Left colon (tissue), 2 donors: ENCODE measurements at places on chromosomes 6 and 20. TPM values are rescaled to one million over a fixed set of nuclear protein-coding genes. Genes with fewer than 3 reads are reported as not detected.

- DNase-seq: no peak
Observed at GRCh38 chr6:17165383-17165782, 63.5 kb downstream of the STMND1 start.

WFDC12 gene
- not detected for total RNA-seq

DNA sequence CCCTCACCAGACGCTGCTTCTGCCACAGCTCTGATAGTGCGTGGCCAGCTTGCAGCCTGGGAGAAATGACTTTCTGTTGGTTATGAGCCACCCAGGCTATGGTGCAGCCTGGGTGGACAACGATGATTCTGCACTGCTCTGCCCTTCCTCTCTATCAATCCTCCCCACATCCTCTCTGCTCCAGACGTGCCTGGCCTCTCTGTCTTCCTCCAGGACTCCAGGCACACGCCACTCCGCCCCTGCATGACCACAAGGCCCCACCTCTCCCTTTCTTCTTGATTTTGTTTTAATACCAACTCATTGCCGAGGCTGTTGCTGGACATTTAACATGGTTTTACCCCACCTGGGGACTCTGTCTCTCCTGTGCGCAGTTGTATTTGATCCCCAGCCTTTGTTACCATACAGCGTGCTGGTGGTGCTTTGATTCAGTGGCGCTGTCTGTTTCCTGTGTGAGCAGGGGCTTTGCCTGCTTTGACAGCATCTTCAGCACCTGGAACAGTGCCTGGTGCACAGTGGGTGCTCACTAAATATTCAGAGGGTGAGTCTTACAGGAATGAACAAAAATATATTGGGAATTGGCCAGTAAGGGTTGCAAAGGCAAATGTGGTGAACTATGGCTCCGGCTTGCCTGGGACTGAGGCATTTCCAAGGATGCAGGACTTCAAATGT lies 280.9 kb downstream of the CDH26 start:
- no peak for DNase-seq

DNA sequence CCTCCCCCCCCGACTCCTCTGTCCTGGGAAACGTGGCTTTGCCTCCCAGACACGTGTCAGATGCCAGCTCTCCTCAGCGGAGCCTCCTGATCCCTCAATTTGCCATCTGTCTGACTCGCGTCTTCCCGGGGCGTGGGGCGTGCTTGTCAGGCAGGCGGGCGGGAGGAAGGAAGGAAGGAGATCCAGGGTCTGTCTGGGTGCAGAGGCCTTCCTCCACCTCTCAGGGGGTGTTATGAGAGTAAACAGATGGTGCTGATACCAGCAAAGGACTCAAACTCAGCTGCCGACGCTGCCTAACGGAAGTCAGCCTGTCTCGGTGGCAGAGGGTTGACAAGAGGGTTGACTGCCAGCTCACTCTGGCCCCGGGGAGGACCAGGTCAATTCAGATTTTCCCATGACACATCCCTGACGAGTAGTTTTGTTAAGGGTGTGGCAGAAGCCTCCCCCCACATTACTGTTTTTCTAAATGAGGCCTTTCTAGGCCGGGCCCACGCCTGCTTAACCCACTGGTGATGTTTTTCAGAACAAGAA lies 17.0 kb downstream of the UQCC2 start:
- DNase-seq: peak; percentile 19

DNA sequence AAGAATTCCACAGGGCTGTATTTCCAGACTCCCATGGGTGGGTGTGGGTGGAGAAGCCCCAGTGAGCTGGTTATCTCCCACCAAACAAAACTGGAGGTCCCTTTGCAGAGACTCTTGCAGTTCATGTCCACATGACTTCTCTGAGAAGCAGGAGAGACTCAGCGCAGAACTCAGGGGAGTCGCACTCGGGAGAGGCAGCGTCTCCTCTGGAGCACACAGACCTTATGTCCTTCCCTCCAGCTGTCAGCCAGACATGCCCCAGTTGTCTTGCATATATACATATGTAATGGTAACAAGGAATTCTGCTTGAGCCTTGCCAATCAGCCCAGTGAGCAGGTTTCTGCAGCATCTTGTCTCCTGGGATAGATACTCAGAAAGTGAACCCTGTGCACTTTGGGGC lies 23.8 kb downstream of the MYT1 start:
- no peak for DNase-seq

DNA sequence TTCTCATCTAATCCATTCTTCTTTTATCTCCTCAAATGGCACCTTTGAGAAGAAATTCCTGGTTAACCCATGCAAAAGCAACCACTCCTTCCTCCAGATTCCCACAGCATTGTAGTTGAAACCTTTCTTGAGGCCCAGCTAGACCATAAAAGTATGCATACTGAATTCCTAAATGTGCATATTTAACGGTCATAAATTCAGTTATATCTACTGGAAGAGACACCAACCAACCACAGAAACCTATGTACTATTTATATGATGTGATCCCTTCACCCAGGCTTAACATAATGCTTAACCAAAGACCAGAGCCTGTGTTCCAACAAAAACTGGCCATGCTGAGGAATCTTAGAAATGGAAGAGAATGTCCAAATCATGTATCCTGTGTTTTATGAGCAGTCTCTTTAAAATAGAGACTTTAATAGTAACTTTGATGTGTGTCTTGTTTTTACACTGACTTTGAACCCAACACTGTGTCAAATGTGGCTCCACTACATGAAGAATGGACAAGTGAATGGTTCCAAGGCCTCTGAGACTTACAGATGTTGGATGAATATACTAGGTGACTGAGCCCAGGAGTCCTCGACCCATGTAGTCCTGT lies 11.4 kb upstream of the TAF8 start:
- no peak for DNase-seq

SDCBP2 gene
- total RNA-seq: 489 TPM

FHL5 gene
- 3.4 TPM for total RNA-seq

- no peak for DNase-seq
Observed at GRCh38 chr6:111761212-111761611, 112.0 kb downstream of the FYN start.

DNA sequence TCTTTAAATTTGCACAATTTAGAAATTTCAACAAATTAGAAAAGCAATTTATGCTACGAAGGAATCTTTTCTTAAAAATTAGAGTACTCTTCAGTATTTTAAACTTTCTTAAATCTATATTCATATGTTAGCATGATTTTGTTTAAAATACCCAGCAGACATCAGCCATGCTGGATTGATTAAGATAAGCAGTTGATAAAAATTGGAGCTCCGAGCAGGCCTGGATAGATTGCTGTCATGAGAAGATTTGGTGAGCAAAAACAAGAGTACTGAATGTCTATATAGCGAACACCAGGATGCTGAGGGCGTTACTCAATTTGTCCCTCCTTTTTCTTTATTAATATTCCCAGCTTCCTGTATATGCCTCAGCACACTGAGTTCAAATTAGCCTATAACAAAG lies 108.4 kb upstream of the SLC35B3 start:
- no peak for DNase-seq

PCSK2 gene
- total RNA-seq: 1.3 TPM

CDKAL1 gene
- total RNA-seq: 12.5 TPM

OGFR gene
- 41.0 TPM for total RNA-seq

DNA sequence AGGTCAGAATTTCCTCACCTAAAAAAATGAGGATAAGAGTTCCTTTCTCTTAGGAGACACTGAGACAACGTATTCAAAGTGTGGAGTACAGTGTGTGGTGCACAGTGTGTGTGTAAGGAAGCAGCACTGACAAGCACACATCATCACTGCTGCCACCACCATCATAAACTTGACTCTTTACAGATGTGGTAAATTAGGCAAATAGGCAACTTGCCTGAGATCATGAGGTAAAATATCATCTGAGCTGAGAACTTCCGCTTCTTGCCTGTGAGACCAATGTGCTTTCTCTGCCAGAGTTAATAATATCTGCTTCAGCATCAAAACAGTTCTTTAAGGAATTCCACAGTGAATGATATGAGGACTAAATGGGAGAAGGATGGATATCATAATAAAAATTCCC lies 52.7 kb downstream of the LYRM4 start:
- no peak for DNase-seq

DNA sequence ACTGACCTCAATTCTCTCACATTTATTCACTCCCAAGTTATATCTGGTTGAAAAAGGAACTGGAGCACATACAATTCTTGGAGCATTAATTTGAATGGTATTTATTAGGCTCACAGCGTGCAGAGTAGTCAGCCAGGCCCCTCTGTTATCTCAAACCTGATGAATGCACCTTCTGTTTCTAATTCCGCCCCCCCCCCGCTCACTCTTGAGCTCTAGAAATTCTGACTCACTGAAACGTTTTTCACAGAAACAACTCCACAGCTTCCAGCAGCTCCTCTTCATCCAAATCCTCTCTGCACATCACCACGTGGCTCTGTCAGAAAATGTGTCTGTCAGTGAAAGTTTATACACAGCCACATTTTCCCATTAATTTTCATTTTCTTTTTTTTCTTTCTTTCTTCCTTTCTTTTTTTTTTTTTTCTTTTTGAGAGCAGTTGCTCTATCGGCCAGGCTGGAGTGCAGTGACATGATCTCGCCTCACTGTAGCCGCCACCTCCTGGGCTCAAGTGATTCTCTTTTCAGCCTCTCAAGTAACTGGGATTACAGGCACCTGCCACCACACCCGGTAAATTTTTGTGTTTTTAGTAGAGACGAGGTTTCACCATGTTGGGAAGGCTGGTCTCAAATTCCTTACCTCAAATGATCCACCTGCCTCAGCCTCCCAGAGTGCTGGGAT lies 109.4 kb downstream of the TBXT start:
- DNase-seq: no peak

CGA gene
- total RNA-seq: not detected

NEURL2 gene
- 4.7 TPM for total RNA-seq

BNIP5 gene
- total RNA-seq: 14.4 TPM

- no peak for DNase-seq
Observed at GRCh38 chr6:55897346-55897745, 22.0 kb upstream of the BMP5 start.

ATP6V1G2 gene
- total RNA-seq: 0.58 TPM

GRCh38 chr20:4661191-4661590 lies 60.5 kb upstream of the PRND start:
- DNase-seq: no peak

DNA sequence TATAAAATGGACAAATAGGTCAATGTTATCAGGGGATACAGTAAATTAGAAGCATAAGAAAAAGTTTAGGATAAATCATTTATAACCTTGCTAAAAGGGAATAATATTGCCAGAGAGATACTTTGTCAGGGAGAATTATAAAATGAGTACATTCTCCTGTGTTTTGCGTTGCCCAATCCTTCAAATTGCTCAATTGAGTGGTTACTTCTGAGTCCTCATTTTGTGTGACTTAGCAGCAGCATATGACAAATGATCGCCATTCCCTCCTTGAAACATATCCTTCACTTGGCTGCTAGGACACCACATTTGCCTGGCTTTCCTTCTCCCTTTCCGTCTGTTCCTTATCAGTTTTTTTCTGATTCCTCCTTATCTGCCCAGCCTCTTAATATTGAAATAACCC lies 106.7 kb upstream of the FLRT3 start:
- DNase-seq: no peak

BPIFB2 gene
- not detected for total RNA-seq

SLC17A3 gene
- not detected for total RNA-seq

BCAS1 gene
- 152 TPM for total RNA-seq

PAQR8 gene
- 152 TPM for total RNA-seq

DNA sequence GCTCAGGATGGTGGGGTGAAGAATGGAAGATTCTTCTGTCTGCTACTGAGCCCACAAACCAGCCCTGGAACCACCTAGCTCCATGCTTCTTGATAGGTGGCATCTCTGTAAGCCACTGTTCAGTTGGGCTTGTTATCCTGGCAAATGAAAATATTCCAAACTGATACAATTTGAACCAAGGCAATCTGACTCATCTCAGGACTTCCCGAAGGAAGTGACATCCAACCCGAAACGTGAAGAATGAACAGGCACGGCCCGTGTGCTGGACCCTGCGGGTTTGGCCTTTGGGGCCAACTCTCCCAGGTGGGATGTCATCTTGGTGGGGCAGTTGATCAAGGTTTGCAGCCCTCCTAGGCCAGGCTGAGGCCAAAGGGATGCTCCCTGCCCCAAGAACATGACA lies 160.3 kb downstream of the PREX1 start:
- no peak for DNase-seq

DNA sequence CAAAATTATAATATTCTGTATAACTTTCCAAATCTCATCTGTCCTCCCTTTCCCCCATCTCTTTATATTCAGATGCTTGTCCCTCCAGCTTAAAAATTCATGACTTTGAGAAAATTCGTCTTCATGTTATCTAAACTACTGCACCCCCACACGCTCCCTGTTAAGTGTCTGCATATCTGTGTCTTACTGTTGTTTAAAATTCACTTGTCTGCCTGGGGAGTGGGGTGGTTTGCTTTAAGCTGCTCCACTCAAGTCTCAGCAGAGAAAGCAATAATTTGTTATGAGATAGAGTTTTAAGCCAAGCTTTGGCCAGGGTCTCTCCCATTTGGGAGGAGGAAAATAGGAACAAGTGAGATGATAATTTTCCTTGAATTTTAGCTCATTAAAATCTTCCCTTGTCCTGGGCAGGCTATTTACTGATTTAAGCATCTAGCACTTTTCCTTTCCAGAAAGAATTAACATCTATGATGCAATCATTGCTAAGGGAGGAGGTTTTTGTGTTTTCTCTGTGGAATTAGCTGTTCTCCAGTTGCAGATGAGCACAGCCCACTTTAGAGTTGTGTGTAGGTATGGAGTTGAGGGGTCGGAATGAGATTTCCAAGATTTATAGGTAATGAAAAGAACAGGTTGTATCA lies 36.8 kb downstream of the MTHFD1L start:
- no peak for DNase-seq

DNA sequence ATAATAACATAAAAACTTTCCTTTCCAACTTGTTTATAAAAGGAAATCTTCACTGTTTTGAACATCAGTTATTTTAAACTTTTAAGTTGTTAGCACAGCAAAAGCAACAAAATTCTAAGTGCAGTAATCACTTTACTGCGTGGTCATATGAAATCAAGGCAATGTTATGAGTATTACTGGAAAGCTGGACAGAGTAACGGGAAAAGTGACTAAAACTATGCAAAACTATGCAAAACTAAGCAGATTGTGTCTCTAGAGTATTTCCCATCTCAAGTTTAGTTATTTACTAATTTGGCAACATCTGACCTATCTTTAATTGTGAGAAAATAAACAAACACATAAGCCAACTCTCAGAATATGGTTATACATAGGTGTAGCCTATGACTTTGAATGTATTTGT lies 10.9 kb upstream of the ANKEF1 start:
- no peak for DNase-seq

GRCh38 chr20:59735486-59735885 lies 131.1 kb downstream of the PHACTR3 start:
- no peak for DNase-seq

- DNase-seq: no peak
Observed at GRCh38 chr6:139834232-139834631, 459.8 kb upstream of the CITED2 start.

NMBR gene
- total RNA-seq: not detected

BMP2 gene
- total RNA-seq: 60.4 TPM

DNA sequence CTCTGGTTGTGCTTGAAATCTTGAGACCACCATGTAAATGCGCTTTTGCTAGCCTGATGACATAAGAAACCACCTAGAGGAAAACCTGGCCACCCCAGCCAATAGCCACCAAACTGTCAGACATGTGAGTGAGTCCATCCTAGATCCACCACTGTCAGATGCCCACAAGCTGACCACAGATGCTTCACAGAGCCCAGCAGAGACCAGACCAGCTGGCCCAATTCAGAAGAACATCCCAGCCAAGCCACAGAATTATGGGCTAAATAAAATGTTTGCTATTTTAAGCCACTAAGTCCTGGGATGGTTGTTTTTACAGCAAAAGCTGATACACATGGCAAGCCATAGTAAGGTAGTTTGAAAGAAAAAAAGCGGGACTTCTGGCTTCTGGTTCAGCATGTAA lies 425.3 kb downstream of the KIF16B start:
- DNase-seq: no peak

FAM209A gene
- total RNA-seq: 0.39 TPM

- no peak for DNase-seq
Observed at GRCh38 chr20:3738111-3739053, 5.9 kb downstream of the HSPA12B start.

CPNE1 gene
- 108 TPM for total RNA-seq
